ENCODE measurements at places on chromosomes 2 and 18.

DNA sequence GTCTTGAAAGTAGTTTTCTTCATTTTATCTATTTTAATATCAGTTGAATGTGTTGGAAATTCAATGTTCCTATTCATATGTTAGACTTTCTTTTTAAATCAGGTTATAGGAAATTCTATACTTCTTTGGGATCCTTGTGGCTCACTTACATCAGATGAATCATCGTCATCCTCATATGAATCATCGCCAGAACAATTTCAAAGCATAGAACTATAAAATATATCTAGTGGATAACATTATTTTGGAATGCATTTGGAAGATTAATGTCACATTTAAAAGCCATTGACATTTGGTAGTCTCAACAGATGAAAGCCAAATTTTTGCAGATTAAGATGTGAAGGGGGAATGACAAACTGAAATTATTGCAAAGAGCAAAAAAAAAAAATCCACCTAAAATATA is 94.1 kb downstream of the FAM161A start:
- no peak for DNase-seq

DNA sequence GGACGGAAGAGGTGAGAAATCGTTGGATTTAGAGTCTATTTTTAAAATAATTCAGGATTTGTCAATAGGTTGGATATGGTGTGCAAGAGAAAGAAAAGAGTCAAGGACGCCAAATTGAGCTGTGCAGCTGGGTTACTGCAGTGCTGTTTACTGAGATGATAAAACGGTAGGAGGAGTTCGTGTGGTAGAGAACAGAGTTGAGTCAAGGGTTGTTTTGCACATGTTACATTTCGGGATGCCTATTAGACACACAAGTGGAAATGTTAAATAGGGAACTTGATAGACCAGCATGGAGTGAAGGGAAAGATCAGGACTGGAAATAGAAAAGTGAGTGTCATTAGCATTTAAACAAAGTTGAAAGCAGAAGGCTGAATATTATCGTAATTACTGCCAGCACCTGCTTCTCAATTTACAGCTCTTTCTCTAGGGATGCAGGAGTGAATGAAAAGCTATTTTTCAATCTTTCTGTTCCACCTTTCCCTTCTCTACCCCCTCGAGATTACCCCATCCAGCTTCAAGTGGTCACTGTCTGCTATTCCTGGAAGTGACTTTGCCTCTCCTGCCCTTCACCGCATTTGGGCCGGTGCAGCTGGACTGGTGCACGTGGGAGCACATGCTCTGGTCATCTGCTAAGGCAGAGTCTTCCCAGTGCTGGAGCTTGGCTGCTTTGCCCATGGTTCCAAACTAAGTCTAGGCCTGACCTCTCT is 30.3 kb downstream of the GPR75 start:
- DNase-seq = no peak

DNA sequence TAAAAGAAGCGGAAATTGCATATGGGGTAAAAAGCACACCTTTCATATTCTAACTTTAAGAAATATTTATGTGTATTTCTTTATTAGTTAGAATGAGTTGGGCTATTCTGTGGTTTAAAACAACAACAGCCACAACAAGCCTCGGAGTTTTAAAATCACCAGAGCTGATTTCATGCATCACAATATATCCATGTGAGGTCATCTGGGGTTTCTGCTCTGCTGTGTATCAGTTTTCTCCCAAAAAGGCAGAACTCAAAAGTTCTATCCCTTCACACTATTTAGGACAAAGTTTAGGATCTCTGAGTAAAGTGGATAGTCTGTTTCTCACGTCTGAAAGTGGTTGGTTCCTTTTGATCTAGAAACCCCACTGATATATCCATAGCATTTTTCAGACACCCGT is 601.5 kb upstream of the GCFC2 start:
- no peak for DNase-seq

DNA sequence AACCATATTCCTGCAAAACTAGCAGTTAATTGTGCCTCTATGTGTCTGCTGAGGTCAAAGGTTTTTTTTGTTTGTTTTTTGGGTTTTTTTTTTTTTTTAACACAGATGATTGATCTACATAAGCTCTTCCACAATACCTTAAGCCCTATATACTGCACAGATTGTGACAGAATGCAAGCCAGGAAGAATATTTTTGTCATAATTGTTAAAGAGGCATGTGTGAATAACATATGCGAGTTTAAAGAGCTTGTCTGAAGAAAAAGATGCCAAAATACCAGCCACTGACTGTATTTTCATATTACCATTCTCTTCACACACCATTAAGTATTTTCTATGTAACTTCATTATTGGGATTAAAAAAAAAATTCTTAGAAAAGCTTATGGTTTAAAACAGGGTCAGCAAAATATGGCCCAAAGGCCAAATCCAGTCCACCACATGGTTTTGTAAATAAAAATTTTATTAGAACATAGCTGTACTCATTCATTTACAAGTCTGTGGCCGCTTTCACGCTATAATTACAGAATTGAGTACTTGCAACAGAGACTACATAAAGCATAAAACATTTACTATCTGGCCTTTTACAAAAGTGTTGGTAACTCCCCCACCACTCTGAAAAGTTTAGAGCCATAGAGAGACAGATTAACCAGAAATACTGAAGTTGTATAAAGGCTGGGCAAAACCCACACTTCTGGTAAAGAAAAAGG is 89.9 kb downstream of the TRIP12 start:
- no peak for DNase-seq

DNA sequence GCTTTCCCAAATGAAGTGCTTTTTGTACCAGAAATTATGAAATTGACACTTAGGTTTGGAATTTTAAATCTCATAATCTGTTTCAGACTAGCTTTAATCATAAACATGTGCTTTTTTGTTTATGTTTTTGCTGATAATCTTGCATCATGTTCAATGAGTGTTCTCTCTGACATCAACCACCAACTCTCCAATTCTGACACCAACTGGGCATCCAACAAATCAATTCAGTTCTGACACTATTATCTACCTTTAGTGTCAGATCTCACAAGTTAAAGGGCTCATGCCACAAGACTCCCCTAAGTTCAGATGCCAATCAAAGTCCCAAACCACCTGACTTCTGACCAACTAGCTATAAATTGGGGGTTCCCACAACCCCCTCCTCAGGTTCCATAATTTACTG is 19.6 kb downstream of the PELI1 start:
- DNase-seq = no peak

- DNase-seq = no peak
Observed at GRCh38 chr2:62465741-62466502, 40.1 kb downstream of the TMEM17 start.

DNA sequence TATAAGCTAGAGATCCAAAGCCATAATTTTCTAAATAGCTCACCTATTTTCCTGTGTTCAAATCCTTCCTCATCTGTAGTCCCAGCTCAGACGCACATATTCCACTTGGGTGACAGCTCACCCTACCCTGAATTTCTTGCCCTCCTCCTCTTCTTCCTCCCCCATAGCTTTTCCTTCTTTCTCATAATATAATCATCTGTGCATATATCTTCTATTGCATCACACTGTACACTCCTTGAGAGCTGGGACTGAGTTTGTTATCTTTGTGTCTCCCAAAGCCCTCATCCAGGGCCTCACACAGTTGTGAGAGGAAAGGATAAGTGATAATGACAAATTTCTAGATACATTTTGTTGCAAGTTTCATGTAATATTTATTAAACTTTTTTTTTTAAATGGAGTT is 55.9 kb upstream of the RTN4 start:
- DNase-seq = no peak

DNA sequence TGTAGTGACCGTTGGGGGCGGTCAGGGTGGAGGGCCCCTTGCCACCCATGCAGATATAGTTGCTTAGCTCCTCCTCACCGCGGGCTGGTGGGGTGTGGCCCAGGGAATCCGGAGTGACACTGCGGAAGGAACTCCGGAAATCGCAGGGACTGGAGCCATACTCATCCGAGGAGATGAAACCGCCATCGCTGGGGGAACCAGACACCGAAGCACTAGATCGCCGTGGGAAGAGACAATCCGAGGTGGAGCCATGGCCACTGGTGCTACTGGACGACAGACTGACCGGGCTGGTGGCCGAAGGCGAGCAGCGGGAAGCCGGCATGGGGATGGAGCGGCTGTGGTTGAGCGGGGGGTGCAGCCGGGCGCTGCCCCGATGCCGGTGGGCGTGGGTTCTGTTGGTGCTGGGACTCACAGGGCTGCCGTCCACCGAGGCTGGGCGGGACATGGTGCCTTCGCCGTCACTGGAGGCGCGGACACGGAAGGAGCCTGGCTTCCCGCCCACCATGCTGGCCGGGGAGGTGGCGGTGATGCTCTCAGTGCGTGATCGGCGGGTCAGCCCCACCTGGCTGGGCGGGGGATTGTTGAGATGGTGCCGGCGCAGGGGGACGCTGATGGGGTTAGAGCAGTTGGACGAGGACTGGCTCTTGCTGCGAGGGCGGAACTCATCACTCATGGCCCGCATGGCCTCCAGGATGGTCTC is 2.2 kb downstream of the IRS1 start:
- DNase-seq = no peak

DNA sequence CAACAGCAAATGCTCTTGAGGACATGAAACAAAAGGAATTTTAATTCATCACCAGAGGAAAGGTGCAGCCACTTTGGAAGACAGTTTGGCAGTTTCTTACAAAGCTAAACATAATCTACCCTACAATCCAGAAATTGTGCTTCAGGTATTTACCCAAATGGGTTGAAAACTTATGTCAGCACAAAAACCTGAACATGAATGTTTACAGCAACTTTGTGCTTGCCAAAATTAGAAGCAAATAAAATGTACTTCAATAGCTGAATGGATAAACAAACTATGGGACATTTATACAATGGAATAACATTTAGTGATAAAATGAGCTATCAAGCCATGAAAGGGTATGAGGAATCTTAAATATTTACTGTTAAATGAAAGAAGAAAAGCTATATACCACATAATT is 6.9 kb upstream of the MAP2 start:
- DNase-seq = no peak

GRCh38 chr2:144330951-144331673 is 188.8 kb downstream of the ZEB2 start:
- DNase-seq = no peak

DNA sequence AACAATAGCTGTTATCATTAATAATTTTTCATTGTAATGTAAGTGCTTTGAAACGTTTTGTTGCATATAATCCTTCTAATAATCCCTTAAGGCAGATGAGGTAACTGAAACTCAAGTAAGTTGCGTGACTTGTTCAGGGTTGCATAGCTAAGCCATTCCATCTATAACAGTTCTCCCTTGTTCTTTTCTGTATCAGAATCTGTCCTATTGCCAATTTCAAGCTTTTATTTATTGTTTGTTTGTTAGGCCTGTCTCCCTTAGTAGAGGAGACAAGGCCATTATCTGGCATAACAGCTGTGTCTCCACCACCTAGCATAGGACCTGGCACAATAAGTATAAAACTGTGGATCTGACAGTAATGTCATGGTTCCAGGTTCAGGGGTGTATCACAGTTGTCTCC is 19.4 kb downstream of the BABAM2 start:
- DNase-seq = no peak

GRCh38 chr2:131641414-131642206 is 113.9 kb downstream of the CCDC74A start:
- DNase-seq = no peak

GRCh38 chr2:200041639-200042038 is 86.3 kb downstream of the MAIP1 start:
- no peak for DNase-seq

DNA sequence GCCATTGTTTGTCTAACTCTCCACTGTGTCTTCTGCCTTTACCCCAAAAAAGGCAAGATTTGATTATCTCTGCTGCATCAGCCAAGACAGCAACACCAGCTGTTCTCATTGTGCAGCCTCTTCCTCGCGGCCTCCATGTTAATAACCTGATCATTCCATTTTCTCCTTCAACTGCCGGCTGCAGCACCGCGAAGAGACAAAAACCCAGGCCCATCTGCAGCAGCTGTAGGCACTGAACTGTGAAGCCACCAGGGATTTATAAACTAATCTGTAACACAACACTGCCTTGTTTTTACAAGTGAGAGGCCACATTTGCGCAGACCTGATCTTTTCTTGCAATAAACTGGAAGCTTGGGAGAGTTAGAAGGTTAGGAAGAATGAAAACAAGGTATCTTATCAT is 147.8 kb downstream of the SATB2 start:
- DNase-seq = no peak

- DNase-seq = peak; percentile 28
Observed at GRCh38 chr2:143686585-143687164, 557.5 kb downstream of the ARHGAP15 start.

DNA sequence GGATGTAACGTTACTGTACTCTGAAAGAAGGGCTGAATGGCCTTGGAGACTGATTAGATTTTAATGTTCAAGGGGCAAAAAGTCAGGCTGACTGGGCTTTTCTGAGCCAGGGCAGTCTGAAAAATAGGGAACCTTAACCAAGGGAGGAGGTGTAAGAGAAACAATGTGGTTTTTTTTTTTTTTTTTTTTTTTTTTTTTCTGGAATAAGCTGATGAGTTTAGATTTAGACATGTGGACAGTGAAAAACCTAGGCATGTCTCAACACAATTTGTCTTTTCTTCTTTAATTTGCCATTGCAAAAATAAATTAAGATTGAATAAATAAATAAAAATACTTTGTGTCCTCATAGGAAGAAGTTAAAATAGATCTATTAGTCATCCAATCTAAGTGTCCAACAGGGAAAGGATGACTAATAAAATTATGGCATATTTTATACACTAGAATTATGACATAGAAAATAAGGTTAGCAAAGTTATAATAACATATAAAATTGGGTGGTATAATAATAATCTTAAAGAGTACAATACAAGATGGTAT is 237.6 kb upstream of the TRIB2 start:
- DNase-seq = no peak

DNA sequence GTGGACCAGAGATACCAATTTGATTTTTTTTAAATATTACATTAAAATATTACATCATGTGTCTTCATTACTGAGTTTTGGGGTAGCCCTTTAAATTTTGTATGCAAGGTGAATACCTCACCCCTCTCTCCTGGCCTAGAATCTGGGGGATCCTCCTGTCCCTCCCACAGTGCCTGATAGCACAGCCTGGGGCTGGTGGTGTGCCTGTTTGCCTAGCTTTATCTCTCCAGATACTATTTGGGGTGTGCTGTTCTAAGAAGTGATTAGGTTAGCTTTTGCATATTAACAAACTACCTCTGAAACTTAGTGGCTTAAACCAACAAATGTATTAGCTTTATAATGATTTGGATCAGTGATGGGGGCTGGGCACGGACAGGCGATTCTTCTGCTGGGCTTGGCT is 20.7 kb upstream of the B3GNT7 start:
- DNase-seq = no peak

DNA sequence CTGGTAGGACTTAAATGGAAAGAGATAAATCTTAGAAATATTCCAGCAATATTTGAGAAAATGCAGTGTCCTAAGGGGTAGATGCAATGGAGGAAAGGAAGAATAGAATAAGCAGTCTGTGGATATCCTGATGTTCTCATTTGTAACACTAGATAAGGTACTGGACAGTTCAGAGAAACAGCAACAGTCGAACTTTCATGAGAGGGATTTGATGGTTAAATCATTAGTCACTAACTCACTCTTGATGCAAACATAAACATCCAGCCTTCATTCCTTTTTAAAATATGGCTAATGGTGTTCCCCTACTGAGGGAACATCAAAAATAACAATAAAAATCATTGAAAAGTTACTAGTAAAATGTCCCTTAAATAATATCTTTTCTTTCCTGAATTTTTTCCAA is 211.4 kb upstream of the SLC39A10 start:
- DNase-seq = no peak

GRCh38 chr18:61596296-61596695 is 263.1 kb downstream of the CDH20 start:
- no peak for DNase-seq

Measured in HCT116 (cell line).